Cortex of kidney (tissue), 1 donor: ENCODE measurements at places on chromosomes 3 and 15.

- DNase-seq: no peak
These were observed 1.3 kb downstream of the CTNNB1 start for GRCh38 chr3:41200669-41201021.

DNA sequence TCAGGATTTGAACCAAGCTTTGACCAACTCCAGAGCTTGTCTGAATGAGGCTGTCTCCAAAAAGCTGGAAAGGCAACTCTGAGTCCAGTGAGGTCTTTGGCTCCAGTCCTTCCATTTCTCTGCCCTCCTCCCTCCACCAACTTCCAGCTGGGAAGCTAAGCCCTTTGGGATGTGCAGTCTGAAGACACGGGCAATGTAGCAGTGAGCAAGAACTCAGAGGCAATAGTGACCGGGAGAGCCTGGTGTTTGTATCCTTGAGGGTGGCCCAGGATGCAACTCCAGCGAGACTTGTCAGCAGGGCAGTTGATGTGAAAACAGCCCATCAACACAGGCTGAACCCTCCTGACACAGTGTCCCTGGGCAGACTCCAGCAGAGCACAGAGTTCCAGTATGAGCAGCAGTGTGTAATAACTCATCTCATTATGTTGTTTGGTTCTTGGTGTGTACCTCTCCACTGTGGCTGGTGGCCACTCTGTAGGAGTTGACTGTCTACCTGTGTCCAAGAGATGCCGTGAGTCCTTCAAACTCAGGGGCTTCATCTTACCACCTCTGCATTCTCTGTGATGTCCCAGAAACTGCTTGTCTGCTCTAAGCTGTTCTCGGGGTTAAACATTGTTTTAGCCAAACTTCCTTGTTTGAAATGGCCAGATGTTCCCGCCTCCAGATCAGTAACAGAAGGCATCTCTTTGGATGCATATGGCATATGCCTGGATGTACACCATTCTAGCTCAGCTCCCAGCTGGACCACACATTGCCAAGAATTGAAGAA is 6.6 kb downstream of the CDCP1 start:
- DNase-seq: no peak

GRCh38 chr15:58587486-58587885 is 155.7 kb downstream of the LIPC start:
- no peak for DNase-seq

- DNase-seq: no peak
These were observed 5.4 kb downstream of the UBE2E1 start for GRCh38 chr3:23811185-23811527.

DNA sequence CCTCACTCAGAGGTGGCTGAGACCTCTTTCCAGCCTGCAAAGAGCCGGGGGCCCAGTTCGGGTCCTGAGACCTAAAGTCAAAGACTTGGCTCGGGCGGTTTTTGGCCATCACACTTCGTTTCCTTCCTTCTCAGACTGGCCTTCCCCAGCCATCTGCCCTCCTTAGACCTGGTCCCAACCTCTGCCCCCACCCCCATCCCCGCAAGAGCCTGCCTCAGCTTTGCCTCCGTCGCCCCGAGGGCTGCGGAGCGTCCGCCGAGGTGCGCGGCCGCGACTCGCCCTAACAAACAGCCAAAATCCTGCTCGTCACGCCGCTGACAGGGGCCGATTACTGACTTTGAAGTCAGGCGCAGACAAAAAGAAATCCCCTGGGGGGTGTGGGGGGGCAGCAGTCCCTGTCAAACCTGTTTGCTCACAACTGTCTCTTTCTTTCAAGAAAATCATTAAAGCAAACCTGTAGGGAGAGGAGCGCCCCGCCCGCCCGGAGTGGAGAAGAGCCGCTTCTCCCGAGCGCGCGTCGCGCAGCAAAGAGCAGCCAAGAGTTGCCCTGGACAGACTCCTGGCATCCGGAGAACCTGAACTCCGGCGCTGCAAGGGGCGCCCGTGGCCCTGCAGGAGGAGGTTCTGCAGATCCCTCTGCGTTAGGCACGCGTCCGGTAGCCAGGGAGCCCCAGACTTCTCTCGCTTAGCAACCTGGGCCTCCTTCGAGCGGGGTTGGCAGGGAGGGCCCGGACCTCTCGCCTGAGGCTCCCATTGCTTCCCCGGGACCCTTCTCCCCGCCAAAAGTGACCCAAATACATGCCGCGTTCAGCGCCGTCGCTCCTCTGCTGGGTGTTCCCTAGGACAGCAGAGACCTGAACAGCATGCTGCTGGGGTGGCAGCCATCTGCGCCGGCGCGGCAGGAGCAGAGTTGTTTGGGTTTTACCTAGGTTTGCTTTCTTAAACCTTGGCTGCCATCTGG is 4.5 kb downstream of the SOX14 start:
- no peak for DNase-seq

DNA sequence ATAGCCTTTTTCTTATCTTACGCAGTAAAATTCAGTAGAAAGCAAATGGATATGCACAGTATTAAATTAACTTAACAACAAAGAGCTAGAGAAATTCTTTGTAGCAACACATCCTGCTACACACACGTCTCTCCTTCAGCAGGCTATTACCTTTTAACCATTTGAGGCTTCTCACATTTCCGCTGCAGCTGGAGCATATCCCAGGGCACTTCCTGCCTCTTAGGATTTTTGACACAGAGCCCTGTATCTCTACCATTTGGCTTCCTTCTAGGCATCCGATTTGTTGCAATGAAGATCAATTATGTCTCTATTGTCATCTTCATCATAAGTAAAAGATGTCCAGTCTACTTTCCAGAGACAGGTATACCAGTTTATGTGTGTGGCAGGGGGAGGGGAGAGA is 292.4 kb upstream of the CBLB start:
- DNase-seq: no peak
